ENCODE measurements at places on chromosomes 12 and 14. TPM values are rescaled to one million over a fixed set of nuclear protein-coding genes. Genes with fewer than 3 reads are reported as not detected.

- no peak for DNase-seq
Observed at GRCh38 chr12:13375583-13376345, 179.2 kb downstream of the EMP1 start.

GRCh38 chr12:5904969-5905368 is 40.1 kb downstream of the ANO2 start:
- DNase-seq = no peak

DNA sequence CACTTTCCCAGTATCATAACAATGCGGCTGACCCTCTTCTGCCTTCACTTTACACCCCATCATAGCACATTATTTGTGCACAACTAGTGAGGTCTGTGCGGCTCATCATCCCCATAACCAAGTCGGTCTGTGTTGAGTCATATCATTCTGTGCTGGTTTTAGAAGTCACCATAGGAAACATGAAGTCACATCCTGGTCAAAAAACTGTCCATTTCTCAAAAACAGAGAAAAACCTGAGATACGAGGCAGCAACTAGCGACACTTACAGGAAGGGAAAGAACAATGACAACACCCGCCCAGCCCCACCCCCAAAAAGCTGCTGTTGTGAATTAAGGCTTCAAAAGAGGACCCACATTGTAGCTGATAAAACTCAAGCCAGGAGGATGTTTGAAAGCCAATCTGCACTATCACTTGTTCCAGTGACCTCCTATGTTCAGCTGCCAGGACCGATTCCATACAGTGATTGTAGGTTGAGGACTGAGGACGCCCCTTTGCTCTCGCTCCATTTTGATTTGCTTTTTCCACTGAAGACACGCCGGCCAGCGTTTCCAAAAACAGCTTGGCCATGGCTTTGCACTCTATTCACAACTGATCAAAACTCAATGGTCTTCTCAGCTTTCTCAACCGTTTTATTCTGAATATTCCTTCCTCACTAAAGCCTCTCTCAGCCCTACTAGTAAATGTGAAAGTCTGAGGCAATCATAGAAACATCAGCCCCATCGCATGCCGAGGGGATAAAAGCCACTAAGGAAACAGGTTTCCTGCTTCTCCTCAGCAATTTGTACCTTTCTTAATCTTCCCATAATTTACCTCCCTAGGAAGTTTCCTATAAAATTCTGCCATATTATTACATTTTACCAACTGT is 87.5 kb downstream of the DUSP16 start:
- no peak for DNase-seq

GRCh38 chr12:94266796-94267536 is 118.6 kb downstream of the PLXNC1 start:
- no peak for DNase-seq

DNA sequence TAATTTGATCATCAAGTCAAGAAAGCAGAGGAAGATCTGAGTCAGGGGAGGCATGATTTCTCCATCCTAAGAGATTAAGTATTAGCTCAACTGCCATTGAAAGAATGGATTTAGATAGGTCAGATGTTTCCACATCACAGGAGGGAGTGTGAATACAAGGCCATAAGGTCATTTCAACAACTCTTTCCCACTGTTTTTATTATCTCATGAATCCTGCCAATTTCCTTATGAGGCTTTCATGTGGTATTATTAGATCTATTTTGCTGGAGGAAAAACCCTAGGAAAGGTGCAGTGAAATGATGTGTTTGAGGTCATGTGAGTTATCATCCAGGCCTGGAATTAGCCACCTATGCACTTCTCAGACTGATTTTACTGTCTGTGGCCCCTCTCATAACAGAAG is 269.0 kb downstream of the NOVA1 start:
- DNase-seq = no peak

DNA sequence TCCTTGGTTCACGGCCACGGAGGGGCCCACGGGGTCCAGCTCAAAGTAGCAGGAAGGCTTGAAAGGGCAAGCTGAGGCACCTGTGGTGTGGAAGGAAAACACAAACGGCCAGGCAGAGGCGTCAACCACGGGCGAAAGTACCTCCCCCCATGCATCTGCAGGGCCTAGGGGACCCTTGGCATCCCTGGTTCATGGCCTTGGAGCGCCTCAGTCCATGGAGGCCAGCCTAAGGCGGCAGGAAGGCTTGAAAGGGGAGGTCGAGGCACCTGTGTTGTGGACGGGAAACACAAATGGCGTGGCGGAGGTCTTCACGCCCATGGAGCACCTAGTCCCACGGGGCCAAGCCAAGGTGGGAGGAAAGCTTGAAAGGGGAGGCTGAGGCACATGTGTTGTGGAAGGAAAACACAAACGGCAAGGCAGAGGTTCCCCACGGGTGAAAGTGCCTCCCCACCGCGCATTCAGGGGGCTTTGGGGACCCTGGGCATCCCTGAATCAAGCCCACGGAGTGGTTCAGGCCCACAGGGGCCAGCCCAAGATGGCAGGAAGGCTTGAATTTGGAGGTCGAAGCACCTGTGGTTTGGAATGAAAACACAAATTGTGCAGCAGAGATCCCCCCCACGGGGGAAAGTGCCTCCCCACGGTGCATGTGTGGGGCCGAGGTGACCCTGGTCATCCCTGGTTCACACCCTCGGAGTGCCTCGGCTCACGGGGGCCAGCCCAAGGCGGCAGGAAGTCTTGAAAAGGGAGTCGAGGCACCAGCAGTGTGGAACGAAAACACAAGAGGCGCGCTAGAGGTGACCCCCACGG is 380.8 kb downstream of the ALG10 start:
- no peak for DNase-seq

DNA sequence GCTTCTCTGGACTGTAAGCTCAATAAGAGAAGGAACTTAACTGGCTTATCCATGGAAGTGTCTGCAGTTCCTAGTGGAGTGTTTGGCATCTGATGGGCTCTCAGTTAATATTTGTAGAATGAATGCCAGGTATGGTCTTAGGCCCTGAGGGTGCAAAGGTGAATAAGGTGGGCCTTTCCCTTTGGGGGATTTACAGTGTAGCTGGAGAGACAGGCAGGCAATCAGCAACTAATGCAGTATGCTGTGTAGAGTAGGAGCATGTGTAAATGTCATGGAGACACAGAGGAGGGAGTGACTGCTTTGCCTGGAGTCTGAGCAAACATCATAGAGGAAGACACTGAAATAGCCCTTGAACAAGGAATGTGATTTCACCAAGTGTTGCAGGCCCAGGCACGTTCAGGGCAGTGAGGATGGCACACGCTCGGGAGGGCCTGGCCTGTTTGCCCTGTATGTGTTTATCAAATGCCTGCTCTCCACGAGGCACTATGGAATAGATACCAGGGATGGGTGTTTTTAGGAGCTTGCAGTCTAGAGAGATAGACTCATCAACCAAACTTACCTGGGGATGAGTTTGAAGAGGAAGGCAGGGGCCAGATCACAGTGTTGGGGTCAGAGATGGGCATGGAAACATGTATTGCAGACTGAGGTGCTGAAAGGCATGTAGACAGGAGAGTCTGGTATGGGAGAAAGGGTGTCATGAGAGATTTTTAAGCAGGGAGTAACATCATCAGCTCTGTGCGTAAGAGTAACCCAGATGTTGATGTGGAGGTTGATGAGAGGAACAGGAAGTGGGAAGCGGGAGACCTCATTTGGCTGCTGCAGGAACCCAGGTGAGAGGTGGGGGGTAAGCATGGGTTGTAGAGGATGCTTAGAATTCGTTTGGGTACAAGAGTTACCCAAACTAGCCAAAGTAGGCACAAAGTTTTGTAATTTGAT is 54.1 kb downstream of the PLXNC1 start:
- no peak for DNase-seq

DNA sequence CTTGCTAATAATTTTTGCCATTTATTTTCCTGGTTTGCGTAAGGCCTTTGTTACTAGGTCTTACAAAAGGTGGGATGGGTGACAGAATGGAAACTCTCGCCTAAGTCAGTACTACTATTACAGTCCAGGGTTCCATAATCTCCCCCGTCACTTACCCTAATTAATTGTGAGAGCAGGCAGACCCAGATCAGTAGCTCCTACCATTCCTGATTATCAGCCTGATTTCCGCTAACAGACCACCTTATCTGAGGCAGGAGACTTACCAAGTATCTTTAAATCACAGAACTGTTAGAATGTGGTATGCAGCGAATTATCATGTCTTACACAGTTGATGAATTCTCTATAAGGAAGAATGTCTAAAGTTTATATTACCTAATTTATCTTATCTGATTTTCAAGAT is 234.7 kb downstream of the FOXN3 start:
- no peak for DNase-seq

- DNase-seq = no peak
Observed at GRCh38 chr12:31897781-31898503, 61.3 kb upstream of the RESF1 start.

GRCh38 chr12:51591016-51591901 is at the start of gene SCN8A:
Gene SCN8A, plus strand, starts transcription at chr12:51591233. Its CDS starts 71,585 bp downstream, at chr12:51662818.
- peak; percentile 11 for DNase-seq

DNA sequence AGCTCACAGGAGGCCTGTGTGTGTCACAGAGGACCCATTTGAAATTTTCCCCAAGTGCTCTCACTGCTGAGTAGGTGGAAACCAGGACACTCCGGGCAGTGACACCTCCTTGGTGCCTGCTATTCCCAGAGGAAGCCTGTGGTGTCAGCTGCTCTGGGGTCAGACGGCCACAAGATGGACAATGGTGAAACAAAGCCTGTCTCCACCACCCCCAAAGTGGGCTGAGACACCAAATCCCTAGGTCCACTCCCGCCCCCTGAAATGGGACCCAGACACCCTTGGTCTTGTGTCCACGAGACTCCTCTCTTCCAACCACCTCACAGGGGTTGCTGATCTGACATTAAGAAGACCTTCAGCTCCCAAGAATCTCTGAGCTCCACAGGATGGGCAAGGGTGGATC is 7.0 kb downstream of the KCNH3 start:
- no peak for DNase-seq

- no peak for DNase-seq
Observed at GRCh38 chr12:55037351-55037987, 17.7 kb downstream of the NEUROD4 start.

- DNase-seq = no peak
Observed at GRCh38 chr12:117523971-117524370, 162.5 kb upstream of the NOS1 start.

DNA sequence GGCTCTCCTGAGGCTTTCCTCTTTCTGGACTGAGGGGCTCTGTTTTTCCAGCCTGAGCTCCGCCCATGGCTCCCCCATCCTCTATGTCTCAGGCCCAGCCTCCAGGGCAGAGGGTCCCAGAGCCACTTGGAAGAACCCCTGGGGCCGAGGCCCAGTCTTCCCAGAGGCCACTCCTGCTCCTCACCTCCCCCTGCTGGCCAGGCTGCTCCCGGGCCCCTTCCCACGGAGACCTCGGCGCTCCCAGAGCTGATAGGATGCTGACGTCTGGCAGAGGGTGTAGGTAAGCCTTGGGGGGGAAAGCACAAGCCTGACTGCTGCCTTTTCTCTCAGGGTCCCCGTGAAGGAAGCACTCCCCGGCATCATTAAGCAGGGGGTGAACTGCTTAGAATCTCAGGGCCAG is 51.4 kb downstream of the ERH start:
- DNase-seq = no peak

NANOG gene
- polyA plus RNA-seq = 0.33 TPM

LRRC10 gene
- polyA plus RNA-seq = not detected

GALNT16 gene
- 4.3 TPM for polyA plus RNA-seq

OLR1 gene
- polyA plus RNA-seq = 0.46 TPM

NOXRED1 gene
- polyA plus RNA-seq = 1.8 TPM

DUSP6 gene
- 74.1 TPM for polyA plus RNA-seq
